ENCODE measurements at places on chromosomes 7 and 10.

GRCh38 chr10:61021926-61022325 is 77.9 kb upstream of the RHOBTB1 start:
- DNase-seq = no peak

GRCh38 chr7:47482013-47482875 is 99.7 kb downstream of the TNS3 start:
- no peak for DNase-seq

DNA sequence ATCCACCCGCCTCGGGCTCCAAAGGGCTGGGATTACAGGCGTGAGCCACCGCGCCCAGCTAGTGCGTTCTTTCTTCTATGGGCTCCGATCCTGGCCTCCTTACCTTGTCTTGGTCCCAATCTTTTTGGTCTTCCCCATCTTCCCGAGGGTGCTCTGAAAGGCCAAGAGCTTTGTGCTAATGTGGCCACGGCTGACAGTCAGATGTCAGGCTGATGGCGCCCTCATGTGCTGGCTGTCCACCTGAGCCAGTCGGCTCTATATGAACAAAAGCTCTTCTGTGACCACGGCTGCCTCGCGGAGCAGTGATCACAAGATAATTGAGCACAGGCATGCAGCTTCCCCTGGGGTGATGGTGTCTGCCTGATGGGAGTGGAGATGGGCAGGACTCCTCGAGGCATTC is 11.0 kb upstream of the AHCYL2 start:
- DNase-seq = no peak

GRCh38 chr7:26525398-26526264 is 234.0 kb downstream of the SNX10 start:
- DNase-seq = no peak

- DNase-seq = no peak
These were observed 188.8 kb downstream of the CALN1 start for GRCh38 chr7:72223351-72223750.

DNA sequence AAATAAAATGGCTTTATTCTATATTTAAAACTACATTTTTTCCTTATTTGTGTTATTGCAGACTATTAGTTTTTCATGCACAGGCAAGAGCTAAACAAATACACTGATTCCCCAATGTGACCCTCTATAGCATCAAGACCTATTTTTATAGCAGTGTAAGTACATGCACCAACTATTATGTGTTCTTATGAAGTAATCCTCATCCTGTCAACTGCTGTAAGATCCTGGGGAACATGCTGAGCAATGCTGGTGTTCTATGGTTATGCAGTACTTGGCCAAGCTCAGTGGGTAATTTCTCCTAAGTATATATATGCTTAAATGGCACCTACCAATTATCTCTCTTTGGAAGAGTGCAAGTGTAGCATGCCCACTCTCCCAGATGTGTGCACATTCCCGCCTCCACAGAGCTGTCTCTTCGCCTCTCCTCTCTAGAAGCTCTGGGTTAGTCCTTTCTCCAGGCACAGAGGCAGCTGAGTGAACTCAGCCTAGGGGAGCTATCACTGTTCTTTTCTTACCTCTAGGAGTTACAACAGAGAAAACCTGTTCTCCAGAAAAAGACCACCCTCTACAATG is 428.8 kb downstream of the KCNMA1 start:
- DNase-seq = no peak

GRCh38 chr10:109668703-109669102 is 254.6 kb downstream of the XPNPEP1 start:
- DNase-seq = no peak

DNA sequence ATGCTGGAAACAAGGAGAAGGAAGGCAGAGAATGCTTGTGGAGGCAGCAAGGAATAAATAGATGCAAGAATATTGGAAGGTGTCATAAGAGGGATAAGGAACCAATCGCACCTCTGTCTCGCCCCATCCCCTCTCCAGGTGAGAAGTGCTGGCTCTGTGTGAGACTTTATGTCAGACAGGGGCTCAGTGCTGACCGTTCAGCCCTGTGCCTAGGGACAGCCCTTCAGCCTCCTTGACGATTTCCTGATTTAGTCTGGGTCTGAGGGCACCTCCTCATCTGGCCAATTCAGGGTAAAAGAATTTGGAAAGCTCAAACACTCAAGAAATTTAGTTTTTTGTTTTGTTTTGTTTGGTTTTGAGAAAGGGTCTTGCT is 54.9 kb downstream of the FAM241B start:
- DNase-seq = no peak

GRCh38 chr7:150569245-150569955 is 2.2 kb downstream of the GIMAP4 start:
- DNase-seq = no peak

GRCh38 chr10:20108021-20108420 is 291.8 kb downstream of the PLXDC2 start:
- no peak for DNase-seq

- no peak for DNase-seq
These were observed 25.9 kb upstream of the FAM20C start for GRCh38 chr7:166338-167060.

GRCh38 chr7:32293833-32294232 is 196.3 kb downstream of the LSM5 start:
- DNase-seq = no peak

- no peak for DNase-seq
These were observed 189.1 kb downstream of the DGKI start for GRCh38 chr7:137657476-137658189.

DNA sequence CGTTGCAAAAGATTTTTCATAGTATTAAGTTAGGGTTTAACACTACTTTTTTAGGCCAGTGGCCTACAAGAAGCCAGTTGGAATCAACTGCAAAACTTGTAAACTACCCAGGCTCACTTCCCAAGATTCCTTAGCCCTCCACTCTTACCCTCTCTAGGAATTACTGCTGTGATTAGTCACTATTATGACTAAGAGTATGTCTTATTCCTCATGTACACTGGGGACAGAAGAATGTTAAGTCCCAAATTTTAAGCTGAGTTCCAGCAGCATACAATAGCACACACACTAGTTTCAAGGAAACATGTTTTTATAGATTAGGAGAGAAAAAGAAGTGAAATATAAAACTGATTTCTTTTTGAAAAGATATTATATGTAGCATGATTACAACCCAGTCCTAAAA is 42.8 kb downstream of the FBXL13 start:
- DNase-seq = no peak

GRCh38 chr10:118808601-118809356 is 54.0 kb upstream of the CACUL1 start:
- DNase-seq = no peak

DNA sequence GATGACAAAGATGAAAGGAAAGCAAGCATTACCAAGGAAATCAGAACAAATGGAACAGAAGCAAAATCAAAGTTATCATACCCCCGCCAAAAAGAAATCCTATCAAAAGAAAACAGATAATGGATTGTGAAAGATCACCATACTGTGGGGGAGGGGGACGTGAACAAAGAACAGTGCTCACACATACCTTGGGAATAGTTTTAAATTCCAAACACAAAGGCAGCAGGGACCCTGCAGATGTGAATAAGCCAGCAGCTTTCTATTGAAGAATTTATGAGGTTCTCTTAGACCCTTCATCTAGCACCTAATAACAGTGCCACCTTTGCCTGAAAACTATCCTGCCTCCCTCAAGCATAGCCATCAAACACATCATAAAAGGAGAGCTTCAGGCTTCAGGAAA is 94.0 kb downstream of the AKR1D1 start:
- DNase-seq = no peak

DNA sequence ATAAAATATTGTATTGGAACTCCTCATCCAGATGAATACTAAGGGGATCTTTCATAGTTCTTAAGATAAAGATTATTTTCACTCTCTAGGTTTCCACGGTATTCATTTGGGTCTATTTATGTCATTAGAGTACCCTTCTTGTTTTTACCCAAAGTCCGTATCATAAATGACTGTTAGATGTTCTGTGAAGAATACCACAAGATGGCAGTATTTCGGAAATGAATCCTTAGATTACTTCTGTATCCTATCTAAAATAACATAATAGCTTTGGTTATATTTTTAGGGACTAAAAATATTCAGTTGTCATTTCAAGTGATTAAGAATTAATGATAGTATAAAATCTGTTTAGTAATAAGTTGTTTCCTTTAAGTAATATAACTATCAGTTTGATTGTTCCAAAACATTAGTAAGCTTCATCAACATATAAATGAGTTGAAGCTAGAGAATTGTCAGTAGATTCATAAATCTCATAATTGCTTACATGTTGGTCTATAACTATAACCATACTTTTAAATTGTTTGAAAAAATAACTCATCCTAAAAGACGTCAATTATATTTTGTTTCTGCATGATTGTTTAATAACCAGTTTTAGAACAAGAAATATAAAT is 337.5 kb upstream of the KCND2 start:
- DNase-seq = no peak

DNA sequence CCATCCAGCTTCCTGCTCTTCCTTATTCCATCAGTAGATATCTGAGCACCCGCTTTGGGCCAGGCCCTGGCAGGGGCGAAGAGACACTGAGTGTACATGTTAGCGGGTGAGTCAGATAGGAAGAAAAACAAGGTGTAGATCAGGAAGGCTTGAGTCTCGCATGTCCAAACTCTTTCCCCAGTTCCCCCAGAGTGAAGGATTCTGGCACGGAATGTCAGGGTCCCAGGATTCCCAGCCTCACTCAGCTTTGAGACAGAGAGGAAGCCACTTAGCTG is 24.1 kb upstream of the CHST15 start:
- DNase-seq = no peak

DNA sequence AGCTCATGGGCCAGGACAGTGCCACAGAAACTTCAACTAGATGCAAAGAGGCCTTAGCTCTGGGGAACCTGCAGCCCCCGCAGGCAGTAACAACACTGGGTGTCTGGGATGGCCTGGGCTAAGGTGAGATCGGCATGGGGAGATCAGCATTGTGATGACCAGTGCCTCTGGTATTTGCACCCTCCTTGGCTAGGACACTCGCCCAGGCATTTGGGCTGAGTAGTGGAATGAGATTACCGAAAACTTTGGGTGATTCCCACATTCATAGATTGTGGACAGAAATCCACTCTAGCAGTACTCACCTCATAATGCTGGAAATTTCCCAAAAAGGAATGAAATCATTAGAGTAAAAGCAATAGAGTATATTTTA is 70.6 kb upstream of the ZMIZ2 start:
- no peak for DNase-seq

DNA sequence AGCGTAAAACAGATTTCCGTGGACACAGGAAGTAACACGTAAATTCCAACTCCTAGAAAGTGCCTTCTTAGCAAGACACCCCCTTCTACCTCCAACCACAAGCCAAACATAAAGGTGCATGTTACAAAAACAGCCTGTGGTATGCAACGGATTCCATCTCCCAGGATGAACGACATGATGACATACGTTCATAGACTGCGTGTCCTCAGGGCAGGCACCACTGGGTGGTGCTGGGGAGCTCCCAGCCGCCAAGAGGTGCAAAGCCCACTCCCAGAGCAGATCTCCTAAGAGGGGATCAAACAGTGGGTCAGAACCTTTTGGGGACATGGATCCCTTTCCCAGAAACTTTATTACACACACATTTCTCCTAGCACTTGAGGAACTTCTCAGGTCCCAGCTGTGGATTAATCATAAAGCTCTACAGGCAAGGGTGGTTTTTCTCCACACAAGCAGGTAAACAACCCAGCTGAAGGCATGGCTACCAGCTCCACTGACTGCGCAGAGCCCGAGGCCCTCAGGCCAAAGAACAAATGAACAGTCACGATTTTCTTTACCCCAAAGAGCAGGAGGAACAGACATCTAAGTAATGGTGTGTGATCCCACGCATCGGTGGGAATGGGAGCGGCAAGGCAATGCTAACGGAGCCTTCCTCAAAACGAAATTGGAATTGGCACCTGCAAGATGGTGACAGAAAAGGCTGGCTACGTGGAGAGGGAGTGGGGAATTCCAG is 13.8 kb downstream of the PSAP start:
- DNase-seq = no peak

DNA sequence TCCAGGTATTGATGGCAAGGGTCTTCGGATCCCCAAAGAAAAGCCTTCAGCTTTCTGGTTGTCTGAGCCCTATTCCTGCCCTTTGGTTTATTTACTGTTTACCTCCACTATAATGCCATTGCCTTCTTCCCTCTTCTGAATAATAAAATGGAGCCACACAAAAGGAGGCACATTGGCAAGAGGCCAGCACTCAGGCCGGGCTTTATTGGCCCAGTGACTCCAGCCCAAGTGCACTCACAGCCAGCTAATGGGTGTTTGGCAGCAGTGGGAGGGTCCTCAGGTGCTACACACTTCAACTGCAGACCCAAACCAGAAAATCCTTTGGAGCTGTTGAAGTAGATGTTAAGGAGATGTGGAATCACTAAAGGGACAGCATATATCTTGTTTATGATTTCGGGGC is 336.0 kb downstream of the PLXNA4 start:
- DNase-seq = no peak

DNA sequence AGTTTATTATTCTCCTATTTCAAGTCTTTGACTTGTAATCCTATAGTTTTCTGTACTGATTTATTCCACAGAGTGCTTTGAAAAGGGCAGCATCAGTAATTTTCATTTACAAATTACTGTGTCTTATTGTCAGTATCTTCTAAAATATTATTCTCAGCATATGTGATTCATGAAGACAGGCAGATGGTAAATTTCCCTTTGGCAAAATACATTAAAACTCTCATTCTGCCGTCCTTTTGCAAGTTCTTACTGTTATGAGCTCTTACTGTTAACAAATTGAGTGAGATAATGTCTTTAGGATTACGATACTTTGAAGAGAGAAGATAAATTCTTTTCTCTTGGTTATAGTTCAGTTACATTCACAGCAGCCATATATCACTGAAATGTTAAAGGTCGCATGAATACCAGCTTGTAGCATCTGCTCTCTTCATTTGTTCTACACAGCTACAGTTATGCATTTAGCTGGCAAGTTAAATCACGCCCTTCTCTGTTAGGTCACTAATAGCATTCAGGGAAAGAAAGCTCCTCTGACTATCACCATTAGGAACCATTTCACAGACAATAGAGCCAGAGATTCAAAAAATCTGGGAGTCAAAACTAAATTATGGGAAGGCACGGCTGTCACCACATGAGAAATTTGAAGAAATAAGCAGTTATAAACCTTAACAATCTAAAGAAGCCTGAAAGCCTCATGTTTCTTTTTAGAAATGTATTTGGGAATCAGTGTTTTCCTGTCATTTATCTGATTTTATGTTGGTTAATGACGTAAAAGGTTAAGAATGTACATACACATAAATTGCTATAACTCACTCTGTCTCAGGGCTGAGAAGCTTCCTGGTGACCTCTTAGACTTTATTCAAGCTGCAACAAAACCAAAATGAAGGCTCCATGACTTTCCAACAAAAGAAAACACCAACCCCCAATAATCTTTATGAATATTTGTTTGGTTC is 109.6 kb upstream of the SP4 start:
- DNase-seq = no peak
